Daoy (cell line): ENCODE measurements at places on chromosomes 6 and 20. TPM values are rescaled to one million over a fixed set of nuclear protein-coding genes. Genes with fewer than 3 reads are reported as not detected.

Gene DEF6
- total RNA-seq, result 20.0 and 23.6 TPM in 2 replicates

GRCh38 chr20:38269040-38269439 lies 8.5 kb upstream of the KIAA1755 start:
- DNase-seq, result no peak

GRCh38 chr20:20843982-20844381 lies 131.5 kb upstream of the RALGAPA2 start:
- peak; percentile 80 for DNase-seq

- DNase-seq, result no peak
These were observed 16.8 kb downstream of the CEP250 start for GRCh38 chr20:35472209-35472608.

Gene RIN2
- 10.6 and 18.4 TPM in 2 replicates for total RNA-seq

DNA sequence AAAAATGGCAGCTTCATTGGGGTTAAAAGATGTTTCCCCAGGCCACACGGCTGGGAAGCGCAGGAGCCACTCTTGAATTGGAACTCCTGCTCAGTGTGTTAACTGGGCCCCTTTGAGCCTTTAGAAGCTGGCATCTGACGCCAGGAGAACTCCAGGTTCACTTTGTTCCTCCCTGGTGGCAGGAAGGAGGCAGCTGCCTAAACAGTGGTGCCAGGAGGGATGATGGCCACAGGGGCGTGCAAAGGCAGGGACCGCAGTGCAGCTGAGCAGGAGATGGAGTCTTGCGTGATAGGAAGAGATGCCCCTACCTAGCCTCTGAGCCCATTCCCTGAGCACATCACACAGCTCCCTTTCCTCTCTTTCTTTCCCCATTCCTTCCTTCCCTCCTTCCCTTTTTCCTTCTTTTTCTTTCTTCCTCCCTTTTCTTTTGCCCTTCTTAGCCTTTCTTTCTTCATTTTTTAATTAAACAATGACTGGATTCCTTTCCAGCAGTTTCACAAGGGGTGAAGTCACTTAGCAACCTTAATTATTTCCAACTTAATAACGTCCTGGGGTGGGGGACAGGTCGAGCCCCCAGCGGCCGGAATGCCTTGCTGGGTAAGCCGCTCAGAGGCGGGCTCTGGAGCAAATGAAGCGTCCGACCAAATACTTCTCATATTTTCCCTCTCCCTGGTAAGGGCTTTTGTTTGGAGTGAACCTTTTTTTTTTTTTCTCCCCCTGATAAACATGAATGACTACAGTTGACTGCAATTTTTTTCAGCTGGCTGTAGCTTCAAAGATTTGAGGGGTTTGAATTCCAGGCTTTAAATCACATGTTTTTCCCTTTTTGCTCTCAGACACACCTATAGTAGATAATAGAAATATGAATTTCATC lies 20.8 kb upstream of the BMP7 start:
- DNase-seq, result no peak

DNA sequence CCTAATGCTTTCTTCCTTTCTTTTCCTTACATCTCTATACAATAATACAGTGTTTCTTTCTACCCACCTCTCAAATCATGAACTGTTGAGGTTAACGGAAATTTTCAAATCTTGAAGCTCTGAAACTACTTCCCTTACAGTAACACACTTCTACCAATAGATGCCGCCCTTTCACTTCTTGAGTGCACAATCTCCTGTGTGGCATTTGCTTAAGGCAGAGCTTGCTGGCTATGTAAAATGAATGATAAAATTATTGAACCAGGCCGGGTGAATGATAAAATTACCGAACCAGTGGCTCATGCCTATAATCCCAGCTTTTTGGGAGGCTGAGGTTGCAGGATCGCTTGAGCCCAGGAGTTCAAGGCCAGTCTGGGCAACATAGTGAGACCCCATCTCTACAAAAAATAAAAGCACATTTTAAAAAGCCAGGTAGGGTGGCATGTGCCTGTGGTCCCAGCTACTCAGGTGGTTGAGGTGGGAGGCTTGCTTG lies 56.8 kb downstream of the KCNS1 start:
- DNase-seq, result peak; percentile 61

GRCh38 chr20:23100720-23101107 lies 14.6 kb upstream of the CD93 start:
- DNase-seq, result no peak

Gene SULF2
- 3.7 and 5.7 TPM in 2 replicates for total RNA-seq

Gene RGL2
- 16.7 and 19.2 TPM in 2 replicates for total RNA-seq

Gene CD24
- 193 and 230 TPM in 2 replicates for total RNA-seq

DNA sequence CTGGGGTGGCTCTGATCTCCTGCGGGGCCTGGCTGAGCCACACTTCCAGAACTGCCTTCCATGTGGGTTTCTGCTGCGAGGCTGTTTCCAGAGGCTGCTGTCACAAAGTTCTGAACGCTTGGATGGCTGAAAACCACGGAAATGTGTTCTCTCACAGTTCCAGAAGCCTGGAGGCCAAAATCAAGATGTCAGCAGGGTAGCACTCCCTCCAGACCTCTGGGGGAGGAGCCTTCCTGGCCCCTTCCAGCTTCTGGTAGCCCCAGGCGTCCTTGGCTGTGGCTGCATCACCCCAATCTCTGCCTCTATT lies 23.7 kb upstream of the BMP7 start:
- DNase-seq, result no peak

GRCh38 chr6:21342501-21342900 lies 251.1 kb upstream of the SOX4 start:
- DNase-seq, result no peak
